Epithelial cell of proximal tubule (primary cell): ENCODE measurements at places on chromosomes 4 and X.

GRCh38 chr4:70722199-70722791 is 531 bp downstream of the RUFY3 start:
- no peak for DNase-seq

- no peak for DNase-seq
These were observed 659.7 kb downstream of the NLGN4X start for GRCh38 chrX:5568934-5569333.

- no peak for DNase-seq
These were observed 7.7 kb upstream of the STX18 start for GRCh38 chr4:4549534-4549933.

DNA sequence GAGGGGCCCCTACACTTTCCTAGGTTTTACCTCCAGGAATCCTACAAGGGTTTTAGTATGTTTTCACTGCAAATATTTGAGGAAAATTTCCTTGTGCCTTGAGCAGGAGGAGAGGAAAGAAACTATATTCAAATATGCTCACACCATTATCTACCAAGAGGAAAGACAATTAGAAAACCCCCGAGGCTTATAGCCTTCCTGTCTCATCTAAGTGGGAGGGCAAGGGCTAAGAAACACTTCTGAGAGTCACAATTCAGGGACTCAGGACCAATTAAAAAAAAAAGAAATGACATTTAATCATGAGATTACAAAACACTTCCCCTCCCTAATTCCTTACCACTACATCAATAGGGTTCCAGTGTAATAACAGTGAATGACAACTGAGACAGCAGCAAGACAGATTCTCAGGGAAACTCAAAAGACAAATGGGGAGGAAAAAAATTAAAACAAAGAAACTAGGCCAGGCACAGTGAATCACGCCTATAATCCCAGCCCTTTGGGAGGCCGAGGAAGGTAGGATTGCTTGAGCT is 45.6 kb downstream of the ATRX start:
- DNase-seq: no peak

GRCh38 chr4:178280362-178280761 is 838.1 kb upstream of the AGA start:
- DNase-seq: no peak

DNA sequence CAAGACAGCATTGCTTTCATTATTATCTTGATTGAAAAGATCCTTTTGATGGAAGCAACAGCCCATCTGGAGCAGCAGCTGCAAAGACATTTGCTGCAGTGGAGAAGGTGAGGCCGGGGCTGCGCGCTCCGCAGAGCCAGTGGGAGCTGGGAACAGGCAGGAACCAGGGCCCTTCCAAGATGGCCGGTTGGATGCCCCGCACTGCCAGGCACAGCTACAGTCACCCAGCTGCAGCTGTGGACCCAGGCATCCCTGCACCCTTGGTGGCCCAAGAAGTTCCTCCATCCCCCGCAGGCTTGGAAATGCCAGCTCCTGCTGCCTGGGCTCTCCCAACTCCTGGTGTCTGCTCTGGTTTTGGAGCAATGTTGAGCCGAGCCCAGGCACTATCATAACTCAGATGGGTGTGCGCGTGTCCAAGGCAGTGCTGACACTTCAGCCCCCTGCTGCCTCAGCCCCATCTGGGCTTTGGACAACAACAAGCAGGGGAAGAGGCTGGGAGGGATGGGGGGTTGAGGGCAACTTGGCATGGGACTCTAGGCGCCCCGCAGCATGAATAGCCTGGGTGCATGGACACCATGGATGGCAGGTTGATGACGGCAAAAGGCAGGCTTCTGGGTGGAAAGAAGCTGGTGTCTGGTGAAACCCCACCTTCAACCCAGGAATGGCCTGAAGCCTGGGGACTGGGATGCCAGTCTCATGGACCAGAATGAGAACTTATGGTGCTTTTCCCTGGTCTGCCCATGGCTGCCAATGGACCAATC is 371.8 kb downstream of the FSTL5 start:
- no peak for DNase-seq

DNA sequence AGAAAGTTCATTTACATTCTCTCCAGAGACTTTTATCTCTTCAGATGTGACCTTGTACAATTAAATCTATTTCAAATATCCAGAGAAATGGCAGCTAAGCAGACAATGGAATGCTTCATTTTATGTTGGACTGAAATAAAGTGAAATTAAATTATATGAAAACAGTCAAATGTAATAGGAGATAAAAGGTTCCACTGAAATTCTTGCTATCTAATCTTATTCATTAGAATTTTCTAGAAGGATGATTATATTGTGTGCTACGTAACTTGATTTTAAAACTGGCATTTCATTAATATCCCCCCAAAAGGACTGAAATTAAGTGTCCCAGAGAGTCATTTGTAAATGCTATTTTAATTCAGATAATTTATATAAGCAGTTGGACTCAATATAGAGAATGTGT is 646.9 kb upstream of the GALNT7 start:
- DNase-seq: no peak

DNA sequence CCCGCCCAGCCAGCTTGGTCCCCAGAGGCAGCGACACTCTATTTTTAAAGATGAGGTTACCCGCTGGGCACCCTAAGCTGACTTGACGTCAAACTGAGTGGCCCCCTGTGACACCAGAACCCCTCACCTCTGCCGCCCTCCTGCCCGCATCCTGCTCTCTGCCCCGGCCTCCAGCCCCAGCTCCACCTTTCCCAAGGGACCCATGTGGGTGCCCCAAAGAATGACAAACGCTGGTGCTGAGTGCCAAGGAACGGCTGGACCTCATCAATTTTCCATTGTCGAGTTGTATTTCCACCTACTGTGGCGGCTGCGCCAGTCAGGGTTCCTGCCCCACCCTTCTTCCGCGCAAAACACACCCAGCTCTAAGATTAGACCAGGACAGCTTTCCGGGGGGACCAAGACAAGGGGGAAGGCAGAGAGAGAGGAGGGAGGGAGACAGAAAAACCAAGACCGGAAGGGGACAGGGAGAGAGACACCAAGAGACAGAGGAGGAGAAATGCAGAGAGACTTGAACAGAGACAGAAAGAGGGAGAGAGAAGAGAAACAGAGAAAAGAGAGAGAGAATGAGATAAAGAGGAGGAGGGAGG is 2.0 kb downstream of the PRKX start:
- DNase-seq: no peak

DNA sequence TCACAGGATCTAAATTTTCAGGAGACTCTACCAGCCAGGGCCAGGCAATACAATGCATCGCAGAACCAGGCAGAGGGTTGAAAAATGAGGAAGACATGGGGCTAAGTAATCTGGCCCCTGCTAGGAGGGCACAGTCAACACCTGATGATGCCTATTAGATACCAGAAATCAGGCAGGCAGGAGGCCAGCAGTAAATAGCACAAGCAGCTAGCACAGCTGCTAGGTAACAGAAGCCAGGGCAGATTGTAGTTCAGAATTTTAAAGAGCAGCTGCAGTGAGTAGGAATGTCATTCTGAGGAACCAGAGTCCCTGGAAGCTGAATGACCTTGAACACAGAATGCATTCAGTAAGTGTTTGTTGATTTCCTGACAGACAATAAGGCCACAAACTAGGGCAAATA is 38.8 kb upstream of the TRPC5OS start:
- DNase-seq: no peak

GRCh38 chr4:1249731-1250526 is 999 bp upstream of the CTBP1 start:
- DNase-seq: peak; percentile 30

- no peak for DNase-seq
These were observed 15.2 kb downstream of the ETDC start for GRCh38 chrX:135324463-135324862.

DNA sequence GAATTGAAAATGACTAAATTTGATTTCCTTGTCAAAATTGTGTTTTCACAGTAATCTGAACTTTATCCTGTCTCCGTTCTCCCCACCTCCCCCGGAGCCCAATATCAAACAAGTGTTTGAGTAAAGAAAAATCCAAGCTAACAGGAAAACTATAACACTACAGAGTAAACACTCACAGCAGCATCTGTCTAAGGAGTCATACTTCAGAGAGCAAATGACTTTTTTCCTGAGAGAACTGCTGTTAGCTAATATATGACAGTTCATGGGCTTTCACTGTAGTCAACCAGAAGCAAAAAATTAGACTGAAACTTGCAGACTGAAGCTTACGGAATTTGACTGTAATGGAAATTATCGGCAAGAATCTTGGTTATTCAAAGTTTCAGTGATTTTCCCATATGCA is 321.7 kb downstream of the ANKRD50 start:
- no peak for DNase-seq

DNA sequence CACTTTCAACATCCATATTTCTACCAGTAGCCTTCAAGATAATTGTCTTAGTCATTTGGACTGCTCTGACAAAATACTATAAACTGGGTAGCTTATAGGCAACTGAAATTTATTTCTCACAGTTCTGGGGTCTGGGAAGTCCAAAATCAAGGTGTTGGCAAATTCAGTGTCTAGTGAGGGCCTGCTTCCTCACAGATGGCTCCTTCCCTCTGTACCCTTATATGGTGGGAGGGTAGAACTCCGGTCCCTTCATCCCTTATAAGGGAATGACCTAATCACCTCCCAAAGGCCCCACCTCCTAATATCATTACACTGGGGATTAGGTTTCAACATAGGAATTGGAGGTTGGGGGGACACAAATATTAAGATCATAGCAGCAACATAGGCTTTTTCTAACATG is 7.4 kb upstream of the TBC1D25 start:
- DNase-seq: no peak

DNA sequence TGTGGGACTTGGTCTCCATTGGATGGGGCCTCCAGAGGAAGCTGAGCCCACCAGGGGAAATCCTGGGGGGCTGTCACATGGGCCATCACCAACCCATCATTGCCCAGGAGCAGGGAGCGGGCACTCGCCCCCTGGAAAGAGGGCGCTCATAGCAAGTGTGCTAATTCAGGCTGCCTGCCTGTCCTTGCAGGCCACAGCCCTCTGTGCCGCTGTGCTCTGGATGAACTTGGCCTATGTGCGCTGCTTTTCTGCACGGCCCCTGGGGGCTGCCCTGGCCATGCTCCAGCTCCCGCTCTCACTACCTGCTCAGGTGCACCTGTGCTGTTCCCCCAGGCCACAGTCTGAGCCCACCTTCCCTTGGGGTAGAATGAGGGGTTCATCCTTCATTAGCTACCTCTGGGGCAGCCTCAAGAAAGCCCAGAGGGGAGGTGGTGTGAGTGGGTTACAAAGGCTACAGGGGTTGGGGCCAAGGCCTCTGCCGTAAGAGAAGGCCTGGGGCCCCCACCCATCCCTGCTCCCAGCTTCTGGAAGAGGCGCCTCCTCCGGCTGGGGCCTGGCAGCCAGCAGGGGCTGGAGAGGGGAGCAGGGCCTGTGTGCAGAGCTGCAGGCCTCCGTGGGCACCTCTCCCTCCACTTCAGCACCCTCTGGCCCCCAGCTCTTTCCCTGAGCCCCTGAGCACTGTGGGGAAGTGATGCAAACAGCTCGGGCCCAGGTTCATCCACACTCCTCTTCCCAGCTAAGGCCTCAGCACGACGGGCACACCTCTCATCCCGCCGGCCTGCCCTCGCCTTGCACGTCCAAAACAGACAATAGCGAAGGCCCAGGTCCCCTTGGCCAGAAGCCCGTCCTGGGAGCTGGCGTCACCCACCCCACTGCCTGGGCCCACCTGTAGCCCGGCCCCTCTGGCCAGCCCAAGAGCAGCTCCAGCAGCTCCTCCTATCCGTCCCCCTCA is 8.9 kb downstream of the CFAP99 start:
- no peak for DNase-seq

- DNase-seq: peak; percentile 13
These were observed 886.2 kb downstream of the ARAP2 start for GRCh38 chr4:35358001-35358584.

GRCh38 chr4:115332078-115332477 is 218.7 kb upstream of the NDST4 start:
- no peak for DNase-seq

DNA sequence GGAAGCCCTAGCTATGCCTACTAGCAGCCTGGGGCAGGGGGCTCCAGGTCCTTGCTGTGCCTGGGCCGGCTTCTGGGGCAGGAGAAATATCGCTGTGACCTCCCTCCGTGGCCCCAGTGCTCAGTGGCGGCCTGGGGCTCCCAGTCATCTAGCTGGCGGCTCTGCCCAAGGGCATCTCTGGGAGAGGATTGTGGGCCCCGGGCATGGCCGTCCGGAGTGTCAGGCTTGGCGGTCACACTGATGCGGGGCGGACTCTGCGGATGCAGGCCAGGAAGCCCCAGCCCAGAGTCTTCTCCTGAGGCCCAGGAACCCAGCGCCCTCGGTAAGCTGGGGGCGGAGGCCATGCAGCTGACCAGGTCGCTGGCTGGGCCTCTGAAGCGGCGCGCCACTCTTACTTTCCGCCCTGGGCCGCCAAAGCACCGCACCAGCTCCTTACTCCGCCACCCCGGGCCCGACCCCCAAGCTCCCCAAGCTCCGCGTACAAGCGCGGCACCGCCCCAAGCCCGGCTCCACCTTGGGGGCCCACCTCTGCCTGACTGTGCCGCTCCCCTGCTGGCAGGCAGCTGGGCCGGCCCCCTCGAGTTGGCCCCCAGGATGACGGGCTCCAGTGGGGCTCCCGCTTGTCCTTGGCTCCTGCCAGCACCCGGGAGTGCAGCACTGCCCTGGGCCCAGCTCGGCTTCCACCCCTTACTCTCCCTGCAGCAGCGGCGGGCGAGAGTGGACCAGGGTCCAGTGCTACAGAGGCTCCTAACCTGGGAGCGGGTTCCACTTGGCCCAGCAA is 720.0 kb downstream of the PCDH18 start:
- no peak for DNase-seq

DNA sequence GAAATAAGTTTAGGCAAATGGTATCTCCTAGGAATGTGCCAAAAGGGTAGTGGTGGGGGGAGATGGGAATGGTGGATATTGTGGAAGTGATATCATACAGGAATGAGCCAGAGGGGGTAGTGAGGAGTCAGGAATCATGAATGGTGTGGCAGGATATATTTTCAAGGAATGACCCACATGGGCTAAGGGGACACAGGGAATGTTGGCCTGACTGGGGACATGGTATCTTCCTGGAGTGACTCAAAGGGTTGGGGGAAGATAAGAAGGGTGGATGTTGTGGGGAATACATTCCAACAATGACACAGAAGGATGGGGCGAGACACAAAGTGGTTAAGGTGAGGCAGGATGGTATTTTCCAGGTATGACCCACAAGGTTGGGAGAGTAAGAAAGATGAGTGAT is 60.6 kb downstream of the MAOA start:
- DNase-seq: no peak

DNA sequence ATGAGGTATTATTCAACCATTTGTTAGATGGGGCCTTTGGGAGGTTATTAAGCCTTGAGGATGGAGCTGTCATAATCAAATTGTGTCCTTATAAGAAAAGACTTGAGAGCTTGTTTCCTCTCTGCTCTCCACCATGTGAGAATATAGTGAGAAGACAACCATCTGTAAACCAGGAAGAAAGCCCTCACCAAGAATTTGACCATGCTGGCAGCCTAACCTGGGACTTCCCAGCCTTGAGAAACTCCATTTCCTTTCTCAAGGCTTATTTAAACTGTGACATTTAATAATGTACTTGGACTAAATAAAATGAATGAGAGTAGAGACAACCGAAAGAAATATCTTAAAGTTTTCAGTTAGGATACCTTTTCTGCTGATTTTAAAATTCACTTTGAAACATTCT is 83.7 kb upstream of the GC start:
- DNase-seq: no peak

- peak; percentile 55 for DNase-seq
These were observed 25.3 kb downstream of the FHIP1A start for GRCh38 chr4:151434183-151434860.
